ENCODE measurements at places on chromosomes 7 and 10. TPM values are rescaled to one million over a fixed set of nuclear protein-coding genes. Genes with fewer than 3 reads are reported as not detected.

DNA sequence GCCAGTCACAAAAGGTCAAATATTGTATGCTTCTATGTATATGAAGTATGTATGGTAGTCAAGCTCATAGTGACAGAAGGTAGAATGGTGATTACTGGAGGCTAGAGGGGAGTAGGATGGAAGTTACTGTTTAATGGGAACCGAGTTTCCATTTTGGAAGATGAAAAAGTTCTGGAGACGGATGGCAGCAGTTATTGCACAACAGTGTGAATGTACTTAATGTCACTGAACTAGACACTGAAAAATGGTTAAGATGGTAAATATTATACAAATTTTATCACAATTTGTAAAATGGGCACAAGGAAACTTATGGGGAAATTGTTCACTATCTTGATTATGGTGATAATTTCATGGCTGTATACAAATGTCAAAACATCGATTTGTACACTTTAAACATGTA lies 284.6 kb downstream of the GFRA1 start:
- DNase-seq: no peak
- H3K27me3 ChIP-seq: no peaks in the 10 kb centered on the region
- no peak overlapping the region for H3K4me3 ChIP-seq

- no peak overlapping the region for H3K4me3 ChIP-seq
- DNase-seq: no peak
- H3K4me1 ChIP-seq: no peaks in the 10 kb centered on the region
Measured at GRCh38 chr10:18418541-18419215, 232.7 kb downstream of the NSUN6 start.

- H3K27me3 ChIP-seq: no peaks in the 10 kb centered on the region
- H3K4me3 ChIP-seq: no peak overlapping the region
- DNase-seq: no peak
- H3K4me1 ChIP-seq: no peaks in the 10 kb centered on the region
Measured at GRCh38 chr10:111874576-111874975, 309.0 kb downstream of the GPAM start.

DNA sequence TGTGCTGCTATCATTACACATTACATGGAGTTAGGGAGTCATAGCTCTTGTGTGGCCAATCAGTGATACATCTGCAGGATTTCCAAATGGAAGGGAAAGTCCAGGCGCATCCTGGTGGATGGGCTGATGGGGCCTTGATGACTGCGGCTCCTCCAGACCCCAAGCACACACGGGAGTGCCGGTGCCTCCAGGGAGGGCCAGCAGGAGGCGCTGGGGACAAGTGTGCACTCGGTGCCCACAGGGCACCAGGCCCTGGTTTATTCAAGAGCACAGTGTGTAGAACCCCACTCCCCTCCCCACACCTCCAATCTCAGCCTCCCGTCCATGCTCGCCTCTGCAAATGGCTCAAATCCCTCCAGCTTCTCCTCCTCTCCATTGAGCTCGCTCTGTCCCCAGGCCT lies 243.9 kb downstream of the USP6NL start:
- H3K36me3 ChIP-seq: no peaks in the 10 kb centered on the region
- no peaks in the 10 kb centered on the region for H3K27me3 ChIP-seq
- H3K4me1 ChIP-seq: no peaks in the 10 kb centered on the region

DNA sequence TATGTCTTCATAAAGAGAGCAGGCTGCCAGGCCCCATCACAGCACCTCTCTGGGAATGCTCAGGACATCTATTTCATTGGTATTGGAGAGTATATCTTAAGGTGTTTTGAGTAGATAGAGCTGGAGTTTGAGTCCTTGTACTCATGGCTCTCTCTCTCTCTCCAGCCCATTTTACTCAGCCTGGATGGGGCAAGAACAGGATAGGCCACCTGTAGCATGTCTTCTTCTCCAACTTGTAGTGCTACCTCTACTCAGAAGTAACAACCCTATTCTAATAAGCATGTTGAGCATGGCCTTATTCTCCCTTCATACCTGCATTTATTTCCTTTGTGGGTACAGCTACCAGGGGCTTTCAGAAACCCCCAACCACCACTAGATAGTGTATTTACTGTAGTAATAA lies 21.9 kb downstream of the PRLHR start:
- H3K27me3 ChIP-seq: no peaks in the 10 kb centered on the region
- DNase-seq: no peak
- no peaks in the 10 kb centered on the region for H3K4me1 ChIP-seq
- H3K36me3 ChIP-seq: no peaks in the 10 kb centered on the region
- H3K4me3 ChIP-seq: no peak overlapping the region

DNA sequence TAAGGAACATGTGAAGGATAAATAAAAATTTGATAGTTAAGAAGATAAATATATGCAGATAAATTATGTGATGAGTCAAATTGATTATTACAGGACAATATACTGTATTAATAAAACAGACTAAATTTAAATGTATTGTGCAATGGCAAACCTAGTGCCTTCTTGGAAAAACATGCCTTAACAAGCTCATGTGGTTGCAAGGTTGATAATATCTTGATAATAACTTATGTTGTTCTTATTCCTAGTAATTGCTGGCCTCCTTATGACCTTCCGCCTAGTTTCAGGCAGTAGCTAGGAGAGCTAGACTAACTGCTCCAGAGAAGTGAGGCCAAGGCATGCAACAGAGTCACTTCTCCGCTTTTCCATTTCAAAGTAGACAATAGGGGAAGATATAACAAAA lies 7.6 kb upstream of the RAB11FIP2 start:
- H3K36me3 ChIP-seq: no peaks in the 10 kb centered on the region
- no peaks in the 10 kb centered on the region for H3K27me3 ChIP-seq
- H3K4me3 ChIP-seq: no peak overlapping the region
- H3K27ac ChIP-seq: no peak overlapping the region
- H3K4me1 ChIP-seq: no peaks in the 10 kb centered on the region

DNA sequence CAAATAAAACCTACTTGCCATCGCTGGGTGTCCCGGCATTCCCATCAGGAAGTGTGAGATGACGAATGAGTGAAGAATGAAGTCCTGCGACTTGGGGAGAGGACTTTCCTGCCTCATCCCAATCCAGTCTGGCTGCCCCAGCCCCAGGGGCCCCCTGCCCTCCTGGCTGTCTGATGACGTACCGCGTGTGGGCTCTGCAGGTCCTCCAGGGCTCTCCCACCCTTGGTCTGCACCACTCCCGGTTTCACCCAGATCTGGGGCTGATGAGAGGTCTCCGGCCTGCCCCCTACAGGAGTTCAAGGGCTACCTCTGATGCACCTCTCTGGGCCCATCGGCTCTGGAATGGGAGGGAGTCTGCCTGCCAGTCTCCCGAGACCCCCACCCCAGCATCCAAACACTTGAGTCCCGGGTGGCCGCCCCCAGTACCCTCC lies 9.8 kb downstream of the ATP6V1F start:
- no peak overlapping the region for H3K4me3 ChIP-seq
- H3K27me3 ChIP-seq: no peaks in the 10 kb centered on the region
- no peaks in the 10 kb centered on the region for H3K36me3 ChIP-seq
- no peaks in the 10 kb centered on the region for H3K4me1 ChIP-seq
- DNase-seq: no peak
- no peak overlapping the region for H3K27ac ChIP-seq

GRCh38 chr10:51469686-51470085 lies 229.7 kb downstream of the CSTF2T start:
- H3K4me3 ChIP-seq: no peak overlapping the region
- no peaks in the 10 kb centered on the region for H3K4me1 ChIP-seq
- DNase-seq: no peak
- no peak overlapping the region for H3K27ac ChIP-seq
- no peaks in the 10 kb centered on the region for H3K27me3 ChIP-seq

- no peaks in the 10 kb centered on the region for H3K4me1 ChIP-seq
- H3K27ac ChIP-seq: no peak overlapping the region
- no peaks in the 10 kb centered on the region for H3K27me3 ChIP-seq
- H3K4me3 ChIP-seq: no peak overlapping the region
- H3K36me3 ChIP-seq: no peaks in the 10 kb centered on the region
- no peak for DNase-seq
Measured at GRCh38 chr7:23539494-23539907, 7.7 kb upstream of the TRA2A start.

DNA sequence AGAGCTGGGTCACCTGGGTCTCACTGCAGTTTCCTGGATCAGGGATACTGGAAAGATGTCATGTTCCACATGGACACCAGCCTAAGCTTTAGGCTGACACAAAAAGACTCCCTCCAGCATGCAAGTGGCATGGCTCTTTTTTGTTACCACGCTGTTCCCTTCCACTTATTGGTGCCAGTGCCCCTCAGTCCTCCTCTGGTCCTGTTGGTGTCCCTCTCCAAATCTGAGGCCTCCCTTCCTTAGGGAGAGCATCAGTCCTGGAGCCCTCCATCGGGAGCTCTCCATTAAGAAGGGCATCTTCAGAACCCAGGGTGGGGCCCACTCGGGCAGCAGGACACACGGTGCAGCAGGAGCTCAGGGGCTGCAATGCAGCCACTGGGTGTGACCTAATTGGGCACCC lies 76.1 kb upstream of the LRRC18 start:
- H3K4me3 ChIP-seq: no peak overlapping the region
- no peaks in the 10 kb centered on the region for H3K27me3 ChIP-seq

DNA sequence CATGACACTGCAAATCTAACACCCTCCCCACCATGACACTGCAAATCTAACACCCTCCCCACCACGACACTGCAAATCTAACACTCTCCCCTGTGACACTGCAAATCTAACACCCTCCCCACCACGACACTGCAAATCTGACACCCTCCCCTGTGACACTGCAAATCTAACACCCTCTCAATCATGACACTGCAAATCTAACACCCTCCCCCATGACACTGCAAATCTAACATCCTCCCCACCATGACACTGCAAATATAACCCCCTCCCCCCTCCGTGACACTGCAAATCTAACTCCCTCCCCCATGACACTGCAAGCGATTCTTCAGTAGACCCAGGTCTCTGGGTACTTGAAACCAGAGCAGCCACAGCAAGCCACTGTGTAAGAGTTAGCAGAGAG lies 604.4 kb downstream of the DNAJB6 start:
- H3K27ac ChIP-seq: no peak overlapping the region
- H3K36me3 ChIP-seq: no peaks in the 10 kb centered on the region
- no peaks in the 10 kb centered on the region for H3K27me3 ChIP-seq
- H3K4me3 ChIP-seq: no peak overlapping the region
- DNase-seq: no peak

DNA sequence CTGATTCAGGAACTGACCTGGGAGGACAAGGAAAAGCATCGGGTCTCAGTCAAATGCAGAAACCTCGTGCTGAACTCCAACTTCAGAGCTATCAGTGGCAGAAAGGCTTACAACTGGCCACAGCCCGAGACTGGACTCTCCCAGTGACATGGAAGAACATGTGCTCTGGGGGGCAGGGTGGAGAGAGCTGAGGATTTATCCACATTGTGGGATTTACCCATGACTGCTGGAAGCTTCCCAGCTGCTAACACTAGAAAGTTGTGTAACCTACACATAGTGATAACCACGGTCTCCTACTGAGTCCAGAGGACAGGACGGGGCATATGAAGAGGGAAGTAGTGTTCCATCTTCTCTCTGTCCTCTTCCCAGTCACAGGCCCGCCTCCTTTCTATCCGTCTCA lies 103.4 kb downstream of the ITIH5 start:
- DNase-seq: no peak
- no peaks in the 10 kb centered on the region for H3K4me1 ChIP-seq
- H3K36me3 ChIP-seq: no peaks in the 10 kb centered on the region
- no peaks in the 10 kb centered on the region for H3K27me3 ChIP-seq

GRCh38 chr10:106705681-106706100 lies 458.8 kb downstream of the SORCS1 start:
- no peak for DNase-seq
- H3K27me3 ChIP-seq: no peaks in the 10 kb centered on the region
- no peaks in the 10 kb centered on the region for H3K36me3 ChIP-seq
- H3K27ac ChIP-seq: no peak overlapping the region
- H3K4me1 ChIP-seq: no peaks in the 10 kb centered on the region

GRCh38 chr7:158574308-158575036 lies 13.2 kb downstream of the PTPRN2 start:
- H3K27me3 ChIP-seq: no peaks in the 10 kb centered on the region
- H3K27ac ChIP-seq: no peak overlapping the region
- no peaks in the 10 kb centered on the region for H3K4me1 ChIP-seq
- no peaks in the 10 kb centered on the region for H3K36me3 ChIP-seq
- H3K4me3 ChIP-seq: no peak overlapping the region

DNA sequence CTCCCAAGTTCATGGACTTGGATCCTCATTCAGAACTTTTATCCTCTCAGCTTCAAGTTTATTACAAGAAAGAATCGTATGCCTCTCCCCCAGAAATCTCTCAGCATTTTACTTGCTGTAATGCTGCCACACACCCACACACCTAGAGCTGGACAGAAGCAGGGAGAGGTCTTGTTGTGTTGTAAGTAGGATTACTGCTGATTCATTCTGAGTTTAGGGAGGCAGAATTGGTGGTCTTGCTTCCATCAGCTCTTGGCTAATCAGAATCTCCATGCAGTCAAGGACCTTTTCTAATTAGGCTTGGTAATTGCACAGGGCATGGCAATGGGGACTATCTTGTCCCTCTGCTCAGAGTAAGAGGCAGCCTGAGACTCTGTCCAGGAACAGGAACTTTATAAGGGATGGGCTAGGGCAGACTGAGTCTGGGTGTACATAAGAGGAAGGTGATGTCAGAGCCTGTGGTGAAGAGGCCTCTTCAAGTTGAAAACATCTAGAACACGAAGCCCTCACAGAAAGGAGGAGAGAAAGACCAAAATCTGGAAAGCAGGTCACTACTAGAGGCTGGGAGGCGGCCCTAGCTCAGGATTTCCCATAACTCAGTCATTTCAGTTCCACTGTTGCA lies 7.0 kb upstream of the PTPRE start:
- no peaks in the 10 kb centered on the region for H3K27me3 ChIP-seq
- H3K4me3 ChIP-seq: no peak overlapping the region
- no peaks in the 10 kb centered on the region for H3K4me1 ChIP-seq
- H3K27ac ChIP-seq: no peak overlapping the region

GRCh38 chr10:88262591-88263234 lies 320.4 kb downstream of the RNLS start:
- H3K4me1 ChIP-seq: no peaks in the 10 kb centered on the region
- no peak for DNase-seq
- no peak overlapping the region for H3K4me3 ChIP-seq
- no peak overlapping the region for H3K27ac ChIP-seq
- H3K27me3 ChIP-seq: no peaks in the 10 kb centered on the region
- H3K36me3 ChIP-seq: no peaks in the 10 kb centered on the region

OR6B1 gene
- not detected for total RNA-seq

ZNF398 gene
- total RNA-seq: 25.9 TPM

CELF2 gene
- 40.0 TPM for total RNA-seq

Measured in breast epithelium (tissue), 4 donors.